ENCODE measurements at places on chromosomes 7 and 10.

- DNase-seq: no peak
Measured at GRCh38 chr10:119231654-119232053, 24.3 kb downstream of the GRK5 start.

DNA sequence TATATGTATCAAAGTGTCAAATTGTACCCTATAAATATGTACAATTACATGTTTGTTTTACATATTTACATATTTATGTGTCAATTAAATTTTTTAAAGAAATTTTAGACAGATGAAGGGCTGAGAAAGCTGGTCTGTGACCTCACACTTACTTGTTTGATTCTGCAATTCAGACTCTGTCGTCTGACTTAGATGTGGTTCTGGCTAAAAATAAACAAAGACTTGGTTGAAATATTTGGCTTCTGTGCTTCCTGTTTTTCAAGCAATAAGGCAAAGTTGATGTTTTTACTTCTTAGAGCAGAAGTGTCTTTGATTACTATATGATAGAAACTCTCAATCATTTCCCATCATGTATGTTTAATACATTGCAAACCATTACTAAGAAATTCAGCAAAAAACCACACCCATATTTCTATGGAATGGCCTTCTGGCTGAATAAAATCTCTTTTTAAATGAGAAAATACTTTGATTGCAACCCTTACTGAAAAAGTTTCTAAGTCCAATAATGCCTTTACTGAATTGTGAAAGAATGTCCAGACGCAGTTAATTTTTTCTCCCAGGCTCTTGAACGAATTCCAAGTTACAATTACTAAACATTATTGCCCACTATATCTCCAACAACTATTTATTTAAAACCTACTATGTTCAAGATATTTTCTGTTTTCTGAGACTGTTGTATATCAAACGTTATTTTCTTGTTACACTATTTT, 59.5 kb upstream of the PRKG1 start:
- DNase-seq: peak; percentile 44

DNA sequence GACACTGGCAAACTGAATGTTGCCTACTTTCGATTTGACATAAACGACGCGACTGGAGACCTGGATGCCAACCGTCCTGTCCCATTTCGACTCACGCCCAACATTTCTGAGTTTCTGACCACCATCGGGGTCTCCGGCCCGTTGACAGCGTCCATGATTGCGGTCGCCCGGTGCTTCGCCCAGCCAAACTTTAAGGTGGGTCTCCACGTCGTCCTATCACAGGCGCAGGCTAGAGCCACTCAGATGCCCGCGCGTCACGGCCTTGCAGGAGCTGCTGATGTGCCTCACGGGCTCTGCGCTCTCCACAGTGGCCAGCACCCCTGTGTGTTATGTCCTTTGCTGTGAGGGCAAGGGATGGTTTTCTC, 132.6 kb downstream of the SMURF1 start:
- no peak for DNase-seq

DNA sequence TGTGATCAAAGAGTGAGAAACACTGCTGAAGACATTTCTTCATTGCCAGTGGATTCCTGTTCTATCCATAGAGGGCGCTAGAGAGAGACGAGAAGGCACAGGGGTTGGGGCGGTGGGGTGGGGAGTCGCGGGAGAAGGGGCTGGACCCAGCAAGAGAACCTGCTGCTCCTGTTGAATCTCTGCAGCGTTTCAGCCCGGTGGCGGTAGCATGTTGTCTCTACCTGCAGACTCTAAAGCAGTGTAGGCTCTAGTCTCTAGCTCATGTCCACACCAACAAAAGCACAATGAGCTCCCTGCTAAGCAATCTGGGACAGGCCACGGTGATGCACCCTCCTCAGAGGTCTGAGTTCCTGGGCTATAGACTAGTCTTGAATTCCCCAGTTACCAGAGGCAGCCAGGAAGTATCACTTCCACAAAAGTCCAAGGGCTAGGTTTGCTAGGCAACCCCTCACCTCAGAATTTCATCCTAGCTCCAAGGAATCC, 167.7 kb downstream of the DGKB start:
- no peak for DNase-seq

DNA sequence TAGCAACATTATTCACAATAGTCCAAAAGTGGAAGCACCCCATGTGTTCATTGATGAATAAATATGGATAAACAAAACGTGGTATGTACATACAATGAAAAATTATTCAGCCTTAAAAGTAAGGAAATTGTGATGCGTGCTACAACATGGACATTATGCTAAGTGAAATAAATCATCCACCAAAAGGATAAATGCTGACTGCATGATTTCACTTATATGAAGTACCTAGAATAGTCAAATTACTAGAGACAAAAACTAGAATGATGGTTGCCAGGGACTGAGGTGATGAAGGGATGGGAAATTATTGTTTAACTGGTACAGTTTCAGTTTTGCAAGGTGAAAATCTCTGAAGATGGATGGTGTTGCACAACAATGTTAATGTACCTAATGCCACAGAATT, 56.6 kb downstream of the THSD7A start:
- DNase-seq: no peak

DNA sequence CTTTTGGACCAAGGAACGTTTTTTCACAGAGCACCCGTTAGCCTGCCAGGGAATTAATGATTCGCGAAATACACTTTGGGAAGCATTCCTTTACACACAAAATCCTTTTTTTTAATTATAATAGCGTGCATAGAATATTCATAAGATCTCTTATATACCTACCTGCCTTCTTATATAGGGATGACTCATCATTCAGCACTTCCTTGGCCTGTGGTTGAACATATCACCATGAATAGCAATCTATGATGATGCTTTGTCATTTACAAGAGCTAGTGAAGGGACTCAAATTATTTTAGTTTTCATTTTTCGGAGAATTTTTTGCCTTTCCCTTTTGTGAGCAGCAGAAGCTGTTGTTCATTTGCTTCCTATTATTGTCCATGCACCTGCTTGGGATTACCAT, 97.0 kb downstream of the CDH23 start:
- DNase-seq: no peak

DNA sequence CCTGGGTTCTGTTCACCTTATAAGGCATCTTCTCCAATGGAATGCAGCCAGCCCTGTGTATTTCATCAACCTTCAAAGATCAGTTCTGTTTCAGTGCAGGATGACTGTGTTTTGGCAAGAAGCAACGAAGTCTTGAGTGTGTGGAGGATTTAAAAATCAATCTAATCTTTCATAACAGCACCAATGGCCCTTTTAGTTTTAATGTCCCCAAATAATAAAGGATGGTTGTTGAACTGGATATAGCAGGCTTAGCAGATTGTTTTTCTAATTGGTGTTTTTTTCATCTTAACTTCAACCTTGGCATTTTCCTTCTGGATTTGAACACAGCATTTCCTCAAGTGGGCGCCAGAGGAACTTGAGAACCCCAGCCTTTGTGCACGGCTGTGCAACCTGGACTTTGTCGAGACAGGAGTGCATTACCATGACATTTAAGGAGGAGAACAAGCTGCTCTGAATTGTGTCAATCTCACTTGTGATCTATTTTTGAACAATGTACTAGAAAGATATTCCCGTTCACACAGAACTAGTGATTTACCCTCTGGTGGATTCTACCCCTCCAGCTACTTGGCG, 313.3 kb upstream of the AKR1E2 start:
- peak; percentile 66 for DNase-seq

Data from EH (cell line).